ENCODE measurements at places on chromosomes 2 and 18.

DNA sequence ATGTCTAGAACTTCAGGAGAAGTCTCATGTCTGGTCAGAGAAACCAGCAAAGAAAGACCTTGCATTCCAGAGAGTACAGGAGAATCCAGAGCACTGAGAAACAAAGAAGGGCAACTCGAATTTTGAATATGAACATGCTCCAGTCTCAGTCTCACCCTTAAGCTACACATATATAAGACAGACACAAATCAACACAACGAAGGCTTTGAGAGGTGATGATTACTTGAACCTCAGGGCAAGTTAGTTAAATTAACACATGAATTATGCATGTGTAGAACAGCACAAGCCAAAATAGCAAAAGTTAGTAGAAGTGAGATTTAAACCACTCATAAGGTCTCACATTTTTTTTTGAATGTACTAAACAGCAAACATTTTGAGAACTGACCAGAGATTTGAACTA is 29.0 kb upstream of the DOK6 start:
- no peak for DNase-seq

DNA sequence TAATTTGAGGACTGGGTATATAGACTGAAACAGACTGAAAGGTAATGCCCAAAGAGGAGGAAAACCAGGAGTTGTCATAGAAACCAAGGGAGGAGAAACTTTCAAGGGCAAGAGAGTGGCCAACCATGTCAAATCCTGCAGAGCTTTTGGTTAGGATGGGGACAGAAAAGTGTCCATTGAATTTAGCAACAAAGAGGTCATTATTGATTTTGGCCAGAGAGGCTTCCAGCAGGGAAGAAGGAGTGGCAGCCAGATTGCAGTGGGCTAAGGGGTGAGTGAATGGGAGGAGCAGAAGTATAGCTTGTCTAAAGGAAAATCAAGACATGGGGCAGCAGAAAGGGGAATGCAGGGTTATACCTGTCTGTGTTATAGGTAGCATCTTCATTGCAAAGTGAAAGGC is 194.0 kb downstream of the CAMKMT start:
- no peak for DNase-seq

GRCh38 chr2:70474256-70474848 is 79.3 kb downstream of the TGFA start:
- DNase-seq, result no peak

DNA sequence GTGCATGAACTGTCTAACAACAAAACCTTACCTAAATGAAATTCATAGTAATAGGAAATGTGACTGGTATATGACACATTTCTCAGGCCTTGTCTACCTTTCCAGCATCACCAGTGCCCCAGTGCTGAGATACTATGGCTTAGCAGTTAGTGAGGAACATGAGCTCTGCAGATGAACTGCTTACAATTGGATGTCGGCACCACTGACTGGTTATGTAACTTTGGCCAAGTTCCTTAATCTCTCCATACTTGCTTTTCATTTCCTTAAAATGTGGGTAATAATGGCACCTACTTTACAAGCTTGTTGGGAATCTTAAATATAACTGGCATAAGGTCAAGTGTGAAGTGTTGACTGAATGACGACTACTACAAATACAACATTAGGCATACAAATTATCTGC is 136.3 kb downstream of the OLA1 start:
- DNase-seq, result no peak

DNA sequence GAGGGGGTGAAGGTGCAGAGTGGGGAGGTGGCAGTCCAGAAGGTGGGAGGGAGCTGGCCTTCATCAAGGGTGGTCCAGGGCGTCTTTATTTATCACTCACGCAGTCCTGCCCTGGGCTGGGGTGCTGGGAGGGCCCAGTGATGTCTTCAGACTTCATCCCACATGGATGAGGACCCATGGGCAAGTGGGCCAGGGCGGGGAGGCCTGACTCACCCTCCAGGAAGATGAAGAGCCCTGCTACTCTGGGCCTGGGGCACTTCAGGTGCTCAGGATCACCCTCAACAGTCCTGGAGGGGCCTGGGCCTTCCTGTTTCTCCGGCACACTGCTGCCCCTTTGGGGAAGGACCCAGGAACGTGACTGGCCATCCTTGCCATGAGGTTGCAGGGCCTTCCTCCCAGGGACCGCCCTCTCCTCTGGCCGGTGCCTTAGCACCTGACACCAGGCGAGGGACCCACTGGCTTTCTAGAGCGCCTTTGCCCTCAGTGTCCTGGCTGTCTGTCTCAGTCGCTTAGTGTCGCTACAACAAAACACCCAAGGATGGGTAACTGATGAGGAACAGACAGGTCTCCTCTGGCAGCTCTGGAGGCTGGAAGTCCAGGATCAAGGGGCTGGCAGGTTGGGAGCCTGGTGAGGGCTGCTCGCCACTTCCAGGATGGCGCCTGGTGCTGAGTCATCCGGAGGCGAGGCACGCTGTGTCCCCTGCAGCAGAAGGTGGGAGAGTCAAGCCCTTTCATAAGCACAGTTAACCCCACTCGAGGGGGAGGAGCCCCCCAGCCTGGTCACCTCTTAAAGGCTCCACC is 57.8 kb upstream of the HS6ST1 start:
- DNase-seq, result no peak

DNA sequence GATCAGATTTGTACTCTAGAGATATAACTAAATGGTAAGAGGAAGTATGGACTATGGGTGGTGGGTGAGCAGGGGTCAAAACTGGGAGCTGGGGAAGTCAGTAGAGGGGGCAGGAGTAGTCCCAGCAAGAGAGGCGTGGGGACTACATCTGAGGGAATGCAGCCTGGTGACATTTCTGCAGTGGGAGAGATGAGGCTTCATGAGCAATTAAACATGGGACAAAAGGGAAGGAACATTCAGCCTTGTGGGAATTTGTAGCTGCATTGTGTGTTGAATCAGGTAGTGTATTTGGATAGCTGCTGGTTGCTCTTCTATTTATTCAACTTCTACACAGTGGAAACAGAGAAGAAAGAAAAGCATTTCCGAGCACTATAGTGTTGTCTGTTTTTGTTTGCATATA is 3.6 kb downstream of the CNOT11 start:
- no peak for DNase-seq

GRCh38 chr18:48785091-48785614 is 165.6 kb downstream of the SMAD7 start:
- DNase-seq, result no peak

DNA sequence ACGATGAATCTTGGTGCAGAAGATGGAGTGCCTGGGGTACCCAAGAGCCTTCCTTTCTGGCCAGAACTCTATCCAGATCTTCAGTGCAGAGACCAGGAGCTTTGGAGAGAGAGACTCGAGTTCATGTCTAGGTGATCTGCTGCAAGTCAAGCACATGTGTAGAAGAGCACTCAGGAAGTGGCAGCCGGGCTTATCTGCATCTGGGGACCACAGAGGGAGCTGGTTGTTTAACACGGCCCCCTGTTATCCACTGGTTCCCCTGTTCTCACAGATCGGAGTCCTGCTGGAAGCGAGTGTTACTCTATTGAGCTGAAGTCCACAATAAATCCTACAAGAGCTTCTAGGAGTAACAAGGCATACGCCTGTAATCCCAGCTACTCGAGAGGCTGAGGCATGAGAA is 128.3 kb downstream of the ACOXL start:
- DNase-seq, result no peak

DNA sequence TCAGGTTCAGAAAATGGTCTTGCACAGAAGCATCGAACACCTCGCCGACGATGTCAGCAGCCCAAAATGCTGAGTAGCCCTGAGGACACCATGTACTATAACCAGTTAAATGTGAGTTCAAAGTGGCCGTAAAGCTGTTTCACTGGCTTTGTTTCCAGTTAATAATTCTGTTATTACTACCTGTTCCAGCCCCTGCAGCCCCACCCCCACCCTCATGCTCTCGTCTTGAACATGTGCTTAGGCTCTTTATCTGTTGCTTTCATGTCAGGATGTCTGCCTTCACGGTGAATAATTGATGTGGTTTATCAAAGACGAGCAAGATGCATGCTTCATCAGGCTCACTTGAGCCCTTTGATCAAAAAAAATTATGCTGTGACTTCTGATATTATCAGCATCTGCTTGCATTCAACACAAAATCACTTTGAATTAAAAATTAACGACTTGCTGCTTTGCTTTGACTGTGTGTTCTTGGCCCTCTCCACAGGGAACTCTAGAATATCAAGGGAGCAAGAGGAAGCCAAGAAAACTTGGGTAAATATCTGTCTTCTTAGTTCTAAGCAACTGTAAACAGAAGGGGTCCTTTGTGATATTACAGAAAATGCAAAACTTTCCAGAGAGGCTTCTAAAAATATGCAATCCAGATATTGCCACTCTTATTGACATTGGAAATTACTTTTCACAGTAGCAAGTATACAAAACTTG is 63.4 kb upstream of the SP5 start:
- no peak for DNase-seq

- DNase-seq, result no peak
These were observed 66.3 kb upstream of the PSMD14 start for GRCh38 chr2:161241894-161242293.

GRCh38 chr2:175864137-175864850 is 137.8 kb downstream of the LNPK start:
- DNase-seq, result no peak

DNA sequence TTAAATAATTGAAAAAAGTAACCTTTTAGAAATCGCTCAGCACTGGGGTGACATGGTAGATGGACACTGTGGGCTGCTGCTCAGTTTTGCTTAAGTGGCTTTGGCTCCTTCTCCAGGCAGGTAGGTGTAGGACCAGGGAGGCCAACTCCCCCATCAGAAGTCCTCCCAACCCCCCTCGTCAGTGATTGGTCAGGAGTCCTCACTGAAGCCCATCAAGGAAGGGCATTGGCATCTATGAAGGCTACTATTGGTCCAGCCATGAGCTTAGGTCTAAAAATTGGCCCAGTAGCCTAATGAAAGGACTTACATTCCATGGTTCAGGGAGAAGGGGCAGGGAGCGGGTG is 34.7 kb downstream of the ST3GAL5 start:
- DNase-seq, result no peak

- no peak for DNase-seq
These were observed 859.0 kb upstream of the LRRTM1 start for GRCh38 chr2:81163583-81163982.

DNA sequence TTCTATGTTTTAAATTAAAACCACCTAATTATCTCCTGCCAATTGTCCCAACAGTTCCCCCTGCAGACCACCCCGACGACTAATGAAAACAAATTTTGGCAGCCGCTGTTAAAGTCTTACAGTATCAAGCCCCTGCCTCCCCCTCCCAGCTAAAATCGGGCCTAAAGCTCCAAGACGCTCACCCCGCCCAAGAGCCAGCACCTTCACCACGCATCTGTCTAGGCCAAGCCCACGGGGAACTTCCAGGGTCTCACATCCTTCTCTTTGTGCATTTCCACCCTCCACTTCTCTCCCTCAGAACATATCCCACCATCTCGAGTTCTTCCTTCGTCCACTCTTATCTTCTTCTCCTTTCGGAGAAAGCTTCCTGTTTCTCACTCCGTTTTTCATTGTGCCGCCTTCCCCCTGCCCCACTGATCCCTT is 445 bp downstream of the PRPF40A start:
- no peak for DNase-seq

Measured in fibroblast of skin of right quadriceps (primary cell).